ENCODE measurements at places on chromosomes 1 and 21. TPM values are rescaled to one million over a fixed set of nuclear protein-coding genes. Genes with fewer than 3 reads are reported as not detected.

MAP3K21 gene
- 0.08 TPM for total RNA-seq

DNASE2B gene
- total RNA-seq = not detected

SLC44A3 gene
- total RNA-seq = 6.1 TPM

FCRL6 gene
- not detected for total RNA-seq

CFHR4 gene
- total RNA-seq = not detected

ZC3H11A gene
- total RNA-seq = 37.3 TPM

LCE1F gene
- not detected for total RNA-seq

ACAP3 gene
- 64.0 TPM for total RNA-seq

DMRTA2 gene
- 0.08 TPM for total RNA-seq

All from smooth muscle cell of the coronary artery (primary cell).